Activated T-helper 1 cell treated with anti-CD3 and anti-CD28 coated beads, Interleukin-12 subunit alpha, Interleukin-12 subunit beta, Interleukin-2, Interleukin-4 antibody, amounts not matched to agents 30 ng/mL and 10 ng/mL and 1 ng/mL, durations not matched to agents 14 hours and 24 hours and 36 hours (primary cell): ENCODE measurements at places on chromosomes 16 and 17. TPM values are rescaled to one million over a fixed set of nuclear protein-coding genes. Genes with fewer than 3 reads are reported as not detected.

DNA sequence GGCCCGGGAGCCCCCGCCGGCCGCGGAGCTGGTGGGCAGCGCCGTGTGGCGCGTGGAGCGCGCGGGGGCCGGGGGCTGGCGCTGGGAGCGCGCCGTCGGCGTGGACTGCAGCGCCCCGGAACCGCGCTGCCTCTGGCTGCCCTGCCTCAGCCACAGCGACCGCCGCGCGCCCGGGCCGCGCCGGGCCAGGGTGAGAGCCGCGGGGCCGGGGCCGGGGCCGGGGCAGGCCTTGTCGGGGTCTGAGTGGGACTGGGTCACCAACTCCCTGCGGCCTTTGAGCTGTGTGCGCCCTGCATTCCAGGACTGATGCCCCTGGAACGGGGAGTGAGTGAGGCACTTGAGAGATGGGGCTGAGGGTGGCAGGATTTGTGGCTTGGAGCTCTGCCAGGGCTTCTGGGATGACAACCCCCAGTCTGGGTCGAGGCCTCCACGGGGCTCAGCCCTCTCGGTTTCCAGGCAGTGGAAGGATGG lies 25.7 kb downstream of the ARHGAP23 start:
- H3K4me1 ChIP-seq = no peaks in the 10 kb centered on the region
- no peak overlapping the region for H3K27ac ChIP-seq
- no peak for DNase-seq
- peaks cover 34% of the 10 kb centered on the region for H3K27me3 ChIP-seq

GRCh38 chr16:58658796-58659211 lies 25.8 kb downstream of the SLC38A7 start:
- peaks cover 2% of the 10 kb centered on the region for H3K36me3 ChIP-seq
- no peak for DNase-seq
- H3K27ac ChIP-seq = no peak overlapping the region
- H3K27me3 ChIP-seq = peaks cover 10% of the 10 kb centered on the region

DNA sequence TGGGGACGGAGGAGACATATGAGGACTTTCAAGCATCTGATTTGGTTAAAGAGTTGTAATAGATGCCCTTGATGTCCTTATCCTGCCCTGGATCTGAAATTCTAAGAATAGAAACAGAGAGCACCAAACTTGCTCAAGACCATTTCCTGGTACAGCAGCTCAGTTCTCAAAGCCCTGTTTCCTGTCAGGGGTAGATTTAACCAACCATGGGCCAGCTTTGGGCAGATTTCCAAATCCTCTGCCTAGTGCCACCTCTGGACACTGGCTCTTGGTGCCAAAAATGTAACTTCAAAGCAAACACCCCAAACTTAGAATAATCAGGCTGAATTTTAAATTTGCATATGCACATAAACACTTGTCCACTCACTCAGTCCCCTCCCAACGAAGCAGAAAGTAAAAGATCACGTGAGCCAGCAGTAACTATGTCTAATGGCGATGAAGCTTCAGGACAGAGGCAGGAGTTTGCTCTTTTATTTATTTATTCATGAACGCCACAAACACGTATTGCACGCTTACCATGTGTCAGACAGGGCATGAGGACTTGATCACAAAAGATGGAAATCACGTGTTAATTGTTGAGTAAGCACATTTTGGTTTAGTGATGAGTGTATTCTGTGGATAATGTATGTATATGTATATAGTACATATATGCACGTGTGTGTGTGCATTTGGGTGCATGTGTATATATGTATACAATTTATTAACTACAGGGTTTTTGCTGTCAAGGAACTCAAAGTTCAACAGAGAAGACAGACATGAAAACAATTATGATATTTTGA lies 23.1 kb upstream of the SDK2 start:
- H3K27me3 ChIP-seq = peaks cover 16% of the 10 kb centered on the region
- H3K4me1 ChIP-seq = peaks cover 24% of the 10 kb centered on the region
- peak overlapping the region; percentile 64 for H3K27ac ChIP-seq
- no peak for DNase-seq
- H3K36me3 ChIP-seq = peaks cover 1% of the 10 kb centered on the region

- peak overlapping the region; percentile 91 for H3K4me3 ChIP-seq
- peaks cover 17% of the 10 kb centered on the region for H3K4me1 ChIP-seq
- no peaks in the 10 kb centered on the region for H3K27me3 ChIP-seq
- H3K36me3 ChIP-seq = no peaks in the 10 kb centered on the region
- peak; percentile 76 for DNase-seq
- peak overlapping the region; percentile 83 for H3K27ac ChIP-seq
Measured at GRCh38 chr16:2904100-2904921, 7.4 kb upstream of the FLYWCH1 start.

GRCh38 chr17:7555320-7555948 lies 3.1 kb upstream of the TNFSF13 start:
- peaks cover 26% of the 10 kb centered on the region for H3K36me3 ChIP-seq
- no peaks in the 10 kb centered on the region for H3K27me3 ChIP-seq
- DNase-seq = no peak
- peak overlapping the region; percentile 4 for H3K27ac ChIP-seq
- H3K4me3 ChIP-seq = no peak overlapping the region

DNA sequence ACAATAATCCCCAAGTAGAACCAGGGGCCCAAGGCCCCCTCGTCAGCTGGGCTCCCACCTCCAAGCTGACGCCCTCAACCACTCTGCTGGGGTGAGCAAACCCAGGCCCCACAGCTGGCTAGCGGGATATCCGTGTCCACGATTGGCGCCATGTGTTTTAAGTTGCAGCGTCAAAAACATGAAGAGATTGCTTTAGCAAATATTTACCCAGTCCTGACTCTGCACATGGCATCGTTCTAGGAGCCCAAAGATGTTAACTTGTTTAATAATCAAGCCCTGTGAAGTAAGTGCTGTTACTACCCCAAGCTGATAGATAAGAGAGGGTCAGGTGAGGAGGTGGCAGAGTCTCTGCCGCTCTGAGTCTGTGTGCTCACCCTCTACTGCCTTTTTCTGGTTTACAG lies 344 bp upstream of the SEPTIN12 start:
- no peak for DNase-seq
- no peak overlapping the region for H3K4me3 ChIP-seq
- H3K27me3 ChIP-seq = peaks cover 2% of the 10 kb centered on the region
- no peak overlapping the region for H3K27ac ChIP-seq
- H3K4me1 ChIP-seq = peaks cover 6% of the 10 kb centered on the region
- no peaks in the 10 kb centered on the region for H3K36me3 ChIP-seq

DNA sequence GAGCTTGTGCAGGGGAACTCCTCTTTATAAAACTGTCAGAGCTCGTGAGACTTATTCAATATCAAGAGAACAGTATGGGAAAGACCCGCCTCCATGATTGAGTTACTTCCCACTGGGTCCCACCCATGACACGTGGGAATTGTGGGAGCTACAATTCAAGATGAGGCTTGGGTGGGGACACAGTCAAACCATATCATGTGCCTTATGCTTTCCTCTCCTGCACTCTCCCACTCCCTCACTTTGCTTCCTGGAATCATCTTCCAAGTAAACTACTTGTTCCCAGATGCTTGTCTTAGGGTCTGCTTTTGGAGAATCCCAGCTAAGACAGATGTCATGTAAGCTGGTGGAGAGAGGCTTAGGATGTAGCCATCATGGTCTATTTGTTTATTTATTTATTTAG lies 271.2 kb downstream of the HAPSTR1 start:
- no peak for DNase-seq
- H3K36me3 ChIP-seq = no peaks in the 10 kb centered on the region
- no peaks in the 10 kb centered on the region for H3K4me1 ChIP-seq
- no peak overlapping the region for H3K4me3 ChIP-seq
- no peaks in the 10 kb centered on the region for H3K27me3 ChIP-seq

DNA sequence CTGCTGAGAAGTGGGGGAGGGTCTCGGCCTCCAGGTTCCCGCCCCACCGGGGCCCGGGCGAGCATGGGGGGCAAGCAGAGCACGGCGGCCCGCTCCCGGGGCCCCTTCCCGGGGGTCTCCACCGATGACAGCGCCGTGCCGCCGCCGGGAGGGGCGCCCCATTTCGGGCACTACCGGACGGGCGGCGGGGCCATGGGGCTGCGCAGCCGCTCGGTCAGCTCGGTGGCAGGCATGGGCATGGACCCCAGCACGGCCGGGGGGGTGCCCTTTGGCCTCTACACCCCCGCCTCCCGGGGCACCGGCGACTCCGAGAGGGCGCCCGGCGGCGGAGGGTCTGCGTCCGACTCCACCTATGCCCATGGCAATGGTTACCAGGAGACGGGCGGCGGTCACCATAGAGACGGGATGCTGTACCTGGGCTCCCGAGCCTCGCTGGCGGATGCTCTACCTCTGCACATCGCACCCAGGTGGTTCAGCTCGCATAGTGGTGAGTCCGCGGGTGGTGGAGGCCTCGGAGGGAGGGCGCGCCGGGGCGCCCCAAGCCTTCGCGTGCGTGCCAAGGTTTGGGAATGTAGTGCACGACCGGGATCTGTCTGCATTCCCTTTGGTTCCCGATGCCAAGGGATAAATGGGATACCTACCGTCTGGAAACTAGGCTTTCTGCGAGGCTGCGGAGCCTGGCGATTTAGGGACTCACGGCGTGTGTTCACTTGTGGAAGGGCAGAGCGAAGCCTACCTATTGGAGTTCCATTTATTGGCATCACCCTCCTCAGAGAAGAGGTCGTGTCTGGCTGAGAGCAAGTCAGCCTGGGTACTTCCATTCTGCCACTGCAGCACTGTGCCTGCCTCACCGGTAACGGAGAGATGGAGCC lies 1.0 kb downstream of the ZNRF1 start:
- no peaks in the 10 kb centered on the region for H3K27me3 ChIP-seq
- peak; percentile 60 for DNase-seq
- peaks cover 55% of the 10 kb centered on the region for H3K4me1 ChIP-seq

GRCh38 chr17:45101883-45102811 lies 30.2 kb downstream of the PLCD3 start:
- no peak overlapping the region for H3K27ac ChIP-seq
- no peaks in the 10 kb centered on the region for H3K27me3 ChIP-seq
- no peaks in the 10 kb centered on the region for H3K4me1 ChIP-seq
- no peak overlapping the region for H3K4me3 ChIP-seq
- peaks cover 33% of the 10 kb centered on the region for H3K36me3 ChIP-seq

GRCh38 chr17:3886776-3887175 lies 6.1 kb downstream of the CAMKK1 start:
- DNase-seq = no peak
- H3K27me3 ChIP-seq = no peaks in the 10 kb centered on the region
- H3K27ac ChIP-seq = peak overlapping the region; percentile 59
- peaks cover 30% of the 10 kb centered on the region for H3K4me1 ChIP-seq
- H3K4me3 ChIP-seq = no peak overlapping the region

GRCh38 chr17:67137860-67138259 lies 93.5 kb downstream of the CACNG1 start:
- H3K27me3 ChIP-seq = no peaks in the 10 kb centered on the region
- H3K27ac ChIP-seq = peak overlapping the region; percentile 30
- peaks cover 33% of the 10 kb centered on the region for H3K4me1 ChIP-seq
- DNase-seq = no peak

DNA sequence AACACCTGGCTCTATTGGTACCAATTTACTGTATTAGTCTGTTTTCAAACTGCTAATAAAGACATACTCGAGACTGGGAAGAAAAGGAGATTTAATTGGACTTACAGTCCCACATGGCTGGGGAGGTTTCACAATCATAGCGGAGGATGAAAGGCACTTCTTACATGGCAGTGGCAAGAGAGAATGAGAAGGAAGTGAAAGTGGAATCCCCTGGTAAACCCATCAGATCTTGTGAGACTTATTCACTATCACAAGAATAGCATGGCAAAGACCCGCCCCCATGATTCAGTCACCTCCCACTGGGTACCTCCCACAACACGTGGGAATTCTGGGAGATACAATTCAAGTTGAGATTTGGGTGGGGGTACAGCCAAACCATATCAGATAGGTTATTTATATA lies 22.6 kb upstream of the GOSR1 start:
- no peaks in the 10 kb centered on the region for H3K27me3 ChIP-seq
- DNase-seq = no peak
- no peak overlapping the region for H3K27ac ChIP-seq
- peaks cover 46% of the 10 kb centered on the region for H3K36me3 ChIP-seq

DNA sequence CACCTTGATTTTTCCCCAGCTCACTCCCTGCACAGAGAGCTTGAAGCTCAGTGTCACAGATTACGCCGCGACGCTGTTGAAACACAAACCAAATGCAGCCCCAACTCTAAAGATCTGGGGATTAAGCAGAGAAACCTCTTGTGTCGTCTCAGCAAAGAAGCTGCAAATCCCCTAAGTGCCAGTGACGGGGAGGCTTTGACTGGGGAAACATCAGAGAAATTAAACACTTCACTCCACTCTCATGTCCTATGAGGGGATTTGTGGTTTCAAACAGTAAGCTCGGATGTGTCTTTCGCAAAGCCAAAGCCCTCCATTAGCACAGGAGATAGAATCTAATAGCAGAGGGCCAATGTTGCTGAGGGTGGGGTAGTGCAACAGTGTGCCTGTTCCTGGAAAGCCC lies 233.7 kb downstream of the HS3ST4 start:
- no peaks in the 10 kb centered on the region for H3K4me1 ChIP-seq
- no peak overlapping the region for H3K27ac ChIP-seq
- H3K27me3 ChIP-seq = no peaks in the 10 kb centered on the region

DNA sequence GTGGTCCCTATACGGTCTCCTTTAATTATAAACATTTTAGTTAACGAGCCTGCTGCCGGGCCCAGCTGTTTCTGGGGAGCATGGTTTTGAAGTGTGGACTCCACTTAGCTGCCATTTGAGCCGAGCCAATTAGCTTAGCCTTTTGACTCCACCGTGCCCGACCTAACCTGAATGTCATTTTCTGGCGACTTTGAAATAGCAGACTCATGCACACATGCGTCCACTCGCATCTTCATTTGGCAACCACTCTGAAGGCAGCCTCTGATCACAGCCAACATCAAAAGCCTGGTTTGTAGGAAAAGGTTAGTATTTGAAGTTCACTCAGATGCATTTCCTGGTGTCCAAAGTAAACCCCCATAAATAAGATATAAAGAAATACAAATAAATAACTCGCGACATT lies 16.8 kb downstream of the AXIN2 start:
- H3K27ac ChIP-seq = no peak overlapping the region
- peaks cover 11% of the 10 kb centered on the region for H3K27me3 ChIP-seq
- no peaks in the 10 kb centered on the region for H3K4me1 ChIP-seq
- no peak overlapping the region for H3K4me3 ChIP-seq
- peaks cover 12% of the 10 kb centered on the region for H3K36me3 ChIP-seq
- DNase-seq = no peak

GRCh38 chr17:19022747-19023146 lies 18.2 kb upstream of the FAM83G start:
- H3K4me1 ChIP-seq = peaks cover 14% of the 10 kb centered on the region
- H3K4me3 ChIP-seq = no peak overlapping the region
- H3K36me3 ChIP-seq = peaks cover 14% of the 10 kb centered on the region
- DNase-seq = no peak
- no peak overlapping the region for H3K27ac ChIP-seq

Gene LPO
- not detected in 2 replicates for total RNA-seq

Gene OR4D1
- total RNA-seq = 0.10 and 0.26 TPM in 2 replicates

Gene ABCA3
- 9.0 and 10.0 TPM in 2 replicates for total RNA-seq

Gene SLC5A11
- 0.07 and 0.10 TPM in 2 replicates for total RNA-seq
